Stimulated activated CD4-positive, alpha-beta T cell treated with anti-CD3 and anti-CD28 coated beads, Interleukin-2, amount 100 ng/mL, for 4 hours (primary cell): ENCODE measurements at places on chromosomes 3 and 15.

GRCh38 chr3:133939463-133939835, 43.8 kb upstream of the RAB6B start:
- no peak for DNase-seq

- no peak for DNase-seq
Measured at GRCh38 chr3:44478606-44479094, 1.2 kb upstream of the ZNF445 start.

DNA sequence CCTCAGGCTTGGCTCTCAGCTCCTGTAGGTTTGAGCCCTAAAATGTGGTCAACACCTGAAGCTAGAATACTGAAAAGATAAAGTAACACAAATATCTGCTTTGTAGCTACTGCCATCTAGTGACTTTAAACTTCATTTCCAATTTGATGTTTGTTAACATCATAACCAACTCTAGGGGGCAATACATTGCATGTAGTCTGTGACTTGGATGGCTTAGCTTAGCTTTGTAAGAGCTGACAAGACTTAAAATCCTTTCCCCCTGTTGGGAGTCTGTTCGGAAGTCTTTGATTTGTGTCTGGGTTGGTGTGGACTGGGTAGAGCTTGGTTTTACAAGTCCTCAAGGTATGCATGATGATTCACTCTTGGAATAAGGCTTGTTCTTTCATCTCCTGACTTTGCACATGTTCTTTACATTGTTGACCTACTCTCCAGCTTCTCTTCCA, 51.7 kb downstream of the SCN11A start:
- DNase-seq = no peak

DNA sequence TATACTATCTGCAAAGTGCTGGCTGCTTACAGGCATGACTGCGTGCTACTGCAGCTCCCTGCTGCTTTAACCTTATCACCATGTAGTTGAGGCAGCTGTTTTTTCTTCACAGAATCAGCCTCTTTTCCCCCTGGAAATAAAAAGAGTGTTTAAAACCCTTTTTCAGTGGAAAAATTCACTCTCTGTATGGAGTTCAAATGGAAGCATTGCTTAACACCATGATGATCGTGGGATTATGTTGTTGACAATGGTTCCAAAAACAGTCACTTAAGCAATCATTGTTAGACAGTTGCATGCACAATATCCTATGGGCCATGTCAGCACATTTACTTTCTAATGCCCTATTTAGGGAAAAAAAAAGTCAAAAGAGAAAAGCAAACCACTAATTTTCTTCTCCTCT, 536.4 kb downstream of the UNC13C start:
- no peak for DNase-seq

GRCh38 chr3:157112536-157112935, 47.4 kb downstream of the CCNL1 start:
- DNase-seq = no peak

GRCh38 chr15:78438619-78439285, 736 bp downstream of the IREB2 start:
- no peak for DNase-seq

DNA sequence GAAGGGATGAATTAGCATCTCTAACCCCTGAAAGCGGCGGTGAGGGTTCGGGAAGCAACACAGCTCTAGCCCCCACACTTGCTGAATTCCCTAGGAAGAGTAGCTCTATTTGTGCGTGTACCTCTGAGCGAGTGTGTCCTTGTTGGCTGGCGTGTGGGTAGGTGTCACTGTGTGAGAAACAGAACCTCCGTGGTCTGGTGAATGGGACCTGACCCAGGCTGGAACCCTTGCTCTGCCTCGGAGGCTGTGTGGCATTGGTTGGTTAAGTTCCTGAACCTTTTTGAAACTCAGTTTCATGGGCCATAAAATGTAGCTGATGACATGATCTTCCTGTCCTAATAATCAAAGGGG, 414 bp upstream of the TMEM115 start:
- DNase-seq = no peak

- no peak for DNase-seq
Measured at GRCh38 chr3:22862111-22862510, 341.0 kb upstream of the UBE2E2 start.

- DNase-seq = no peak
Measured at GRCh38 chr15:38671675-38672254, 107.2 kb upstream of the RASGRP1 start.

GRCh38 chr3:45896956-45897355, 10.6 kb downstream of the CCR9 start:
- no peak for DNase-seq

- no peak for DNase-seq
Measured at GRCh38 chr3:197371591-197372046, 73.2 kb upstream of the DLG1 start.

DNA sequence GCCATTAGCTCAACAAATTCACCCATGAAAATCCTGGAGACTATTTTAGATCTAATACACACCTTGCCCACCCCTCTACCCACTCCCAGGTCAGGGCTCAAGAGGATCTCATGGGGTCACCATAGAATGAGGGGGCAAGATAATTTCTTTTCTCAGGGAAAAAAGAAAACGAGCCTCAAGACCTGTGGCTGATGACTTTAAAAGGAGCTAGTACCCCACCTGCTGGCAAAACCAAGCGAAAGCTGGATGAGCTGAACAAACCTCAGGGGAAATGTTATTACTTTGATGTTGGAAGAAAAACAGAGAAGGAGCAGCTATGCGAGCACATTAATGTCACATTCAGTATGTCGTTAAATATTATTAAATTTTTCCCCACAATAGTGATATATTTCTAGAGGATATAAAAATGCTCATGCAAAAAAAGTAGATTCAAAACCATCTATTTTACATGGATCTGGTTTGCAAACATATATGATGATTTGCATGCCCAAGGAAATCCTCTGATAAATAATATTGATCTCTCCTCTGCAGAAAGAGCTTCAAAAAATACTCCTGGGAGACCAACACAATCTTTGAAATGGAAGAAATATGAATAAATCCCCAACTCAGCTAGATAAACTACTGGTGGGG, 37.7 kb downstream of the PLD1 start:
- peak; percentile 5 for DNase-seq

GRCh38 chr3:101635954-101636798, 40.8 kb downstream of the ZBTB11 start:
- DNase-seq = peak; percentile 50

DNA sequence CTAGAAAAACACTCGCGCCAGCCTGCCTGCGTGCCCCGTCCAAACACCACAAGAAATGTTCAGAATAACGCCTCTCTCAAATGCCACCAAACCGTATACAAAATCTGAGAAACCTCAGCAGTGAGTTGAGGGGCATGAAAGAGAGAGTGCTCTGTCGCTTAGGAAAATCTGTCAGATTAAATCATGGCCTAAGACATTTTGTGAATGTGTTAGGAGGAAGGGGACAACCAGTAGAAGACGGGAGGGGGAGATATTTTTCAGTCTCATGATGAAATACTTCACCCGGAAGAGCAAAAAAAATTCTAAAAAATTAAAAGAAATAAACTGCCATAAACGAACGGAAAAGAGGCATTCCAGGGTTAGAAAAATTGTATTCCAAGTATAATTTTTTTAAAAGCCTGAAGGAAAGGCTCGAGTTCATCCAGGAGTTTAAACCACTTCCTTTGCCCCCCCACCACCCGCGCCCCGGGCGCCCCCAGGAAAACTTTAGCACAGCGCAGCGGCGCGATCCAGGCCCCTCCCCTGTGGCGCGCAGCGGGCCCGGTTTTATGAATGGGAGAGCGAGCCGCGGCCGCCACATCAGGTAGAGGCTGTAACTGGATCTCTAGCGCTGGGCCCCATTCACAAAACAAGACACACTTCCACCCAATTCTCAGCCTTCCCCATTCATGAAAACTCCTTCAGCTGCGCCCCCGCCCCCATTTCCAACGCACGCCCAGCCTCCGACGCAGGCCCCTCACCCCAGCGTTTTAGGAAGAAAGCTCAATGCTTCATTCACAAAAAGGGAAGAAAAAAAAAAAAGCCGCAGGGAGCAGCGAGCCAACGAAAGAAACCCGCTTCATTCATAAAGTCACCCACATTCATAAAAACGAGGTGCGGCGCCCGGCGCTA, 1.4 kb downstream of the ETV5 start:
- DNase-seq = no peak
